ENCODE measurements at places on chromosomes 4 and X. TPM values are rescaled to one million over a fixed set of nuclear protein-coding genes. Genes with fewer than 3 reads are reported as not detected.

Gene UGT2B10
- not detected for polyA plus RNA-seq

Gene GABRG1
- 0.04 TPM for polyA plus RNA-seq

Gene TRPC5OS
- polyA plus RNA-seq = 0.13 TPM

Gene SULT1E1
- polyA plus RNA-seq = 0.28 TPM

Gene DHX15
- polyA plus RNA-seq = 53.4 TPM

Gene TRIM75
- not detected for polyA plus RNA-seq

Gene POF1B
- 0.62 TPM for polyA plus RNA-seq

Gene BTC
- 6.0 TPM for polyA plus RNA-seq

Gene PAGE2
- not detected for polyA plus RNA-seq

Gene MAML3
- 1.4 TPM for polyA plus RNA-seq

Gene FAM47E
- polyA plus RNA-seq = 15.0 TPM

Gene TIGD4
- 0.75 TPM for polyA plus RNA-seq

Data from kidney (tissue), 22 donors.